ENCODE measurements at places on chromosomes 5 and 9. TPM values are rescaled to one million over a fixed set of nuclear protein-coding genes. Genes with fewer than 3 reads are reported as not detected.
A peak's percentile ranks its signal among the peaks of the same experiment; 100 is the strongest.

- peak; percentile 63 for DNase-seq
Observed at GRCh38 chr9:28808042-28808441, 1234.8 kb upstream of the C9orf72 start.

DNA sequence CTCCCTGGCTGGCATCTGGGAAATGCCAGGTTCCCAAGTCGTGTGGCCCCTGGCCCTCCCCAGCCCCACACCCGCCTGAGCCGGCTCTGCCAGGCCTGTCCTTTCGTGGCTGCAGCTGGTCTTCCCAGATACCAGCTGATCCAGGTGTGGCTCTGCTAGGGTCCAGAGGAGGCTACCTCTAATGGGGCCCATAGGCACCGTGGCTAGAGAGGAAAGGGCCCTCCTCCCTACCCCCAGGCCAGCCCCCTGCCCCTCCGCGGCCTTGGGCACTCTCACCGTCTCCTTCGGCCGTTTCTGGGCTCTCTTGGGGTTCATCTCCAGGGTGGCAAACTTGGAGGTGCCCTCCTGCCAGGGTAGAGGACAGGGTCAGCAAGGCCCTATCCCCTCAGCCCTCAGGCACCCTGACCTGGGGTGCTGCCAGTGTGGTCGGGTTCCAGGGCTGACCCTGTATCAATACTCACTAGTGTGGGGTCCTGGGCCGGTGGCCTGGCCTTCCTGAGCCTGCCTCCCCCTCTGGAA lies 17.0 kb downstream of the RALGDS start:
- no peak for DNase-seq

Gene SET
- 1,647 TPM for total RNA-seq

DNA sequence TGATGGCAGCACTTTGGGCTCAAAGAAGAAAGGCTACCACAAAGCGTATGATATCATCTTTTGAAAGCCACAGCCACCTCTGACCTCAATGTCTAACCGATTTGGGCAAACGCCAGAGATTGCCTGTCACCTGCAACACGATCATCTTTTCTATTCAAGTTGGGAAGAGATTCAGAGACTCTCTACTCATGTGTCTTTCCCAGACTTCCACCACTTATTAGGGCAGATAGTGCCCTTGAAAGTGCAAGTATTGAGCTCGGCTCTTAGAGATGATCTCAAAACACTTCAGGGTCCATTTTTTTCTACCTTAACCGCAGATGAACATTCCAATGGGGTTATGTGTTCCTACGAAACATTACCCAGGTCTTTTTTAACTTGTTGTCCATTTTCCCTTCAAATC lies 213.7 kb downstream of the DRD1 start:
- DNase-seq = peak; percentile 46

DNA sequence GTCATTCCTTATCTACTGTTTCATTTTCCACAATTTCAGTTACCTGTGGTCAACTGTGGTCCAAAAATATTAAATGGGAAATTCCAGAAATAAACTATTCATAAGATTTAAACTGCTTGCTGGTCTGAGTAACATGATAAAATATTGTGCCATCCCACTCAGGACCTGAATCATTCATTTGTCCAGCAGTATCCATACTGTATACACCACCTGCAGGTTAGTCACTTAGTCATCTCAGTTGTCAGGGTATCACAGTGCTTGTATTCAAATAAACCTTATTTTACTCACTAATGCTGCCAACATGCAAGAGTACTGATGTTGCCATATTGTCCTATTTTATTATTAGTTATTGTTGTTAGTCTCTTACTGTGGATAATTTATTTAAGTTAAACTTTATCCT lies 139.7 kb downstream of the FBXO4 start:
- peak; percentile 3 for DNase-seq

DNA sequence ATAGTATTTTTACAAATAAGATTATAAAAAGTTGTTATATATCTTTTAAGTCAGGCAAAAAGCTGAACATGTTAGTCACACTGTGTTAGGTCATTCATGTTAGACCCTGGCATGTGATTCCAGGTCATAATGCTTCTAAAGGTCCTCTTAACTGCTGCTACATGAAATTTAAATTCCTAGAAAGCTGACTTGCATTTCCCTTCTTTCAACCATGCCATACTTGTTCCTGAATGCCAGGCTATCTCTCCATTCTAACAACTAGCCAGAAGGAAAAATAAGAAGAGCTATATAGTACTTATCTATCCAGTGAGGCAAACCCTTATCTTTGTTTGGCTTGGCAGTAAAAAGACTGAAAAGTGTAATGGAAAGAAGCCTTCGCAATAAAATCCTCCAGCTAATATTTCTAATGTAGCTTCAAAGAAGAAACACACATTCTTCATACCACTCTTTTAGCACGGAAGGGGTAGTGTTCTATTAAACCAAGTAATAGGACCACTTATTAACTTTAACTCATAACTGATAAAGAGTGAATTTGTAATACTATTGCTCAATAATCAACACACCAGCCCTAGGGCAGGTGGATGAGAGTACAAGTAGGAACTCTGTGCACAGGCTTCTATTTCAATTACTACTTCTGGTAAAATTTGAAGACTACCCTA lies 310.2 kb downstream of the PDE4D start:
- DNase-seq = no peak

GRCh38 chr5:66255714-66256113 lies 111.6 kb downstream of the SREK1 start:
- DNase-seq = no peak

Gene PLEKHG4B
- 0.29 TPM for total RNA-seq

- DNase-seq = no peak
Observed at GRCh38 chr9:91963711-91964240, 13.7 kb upstream of the ROR2 start.

DNA sequence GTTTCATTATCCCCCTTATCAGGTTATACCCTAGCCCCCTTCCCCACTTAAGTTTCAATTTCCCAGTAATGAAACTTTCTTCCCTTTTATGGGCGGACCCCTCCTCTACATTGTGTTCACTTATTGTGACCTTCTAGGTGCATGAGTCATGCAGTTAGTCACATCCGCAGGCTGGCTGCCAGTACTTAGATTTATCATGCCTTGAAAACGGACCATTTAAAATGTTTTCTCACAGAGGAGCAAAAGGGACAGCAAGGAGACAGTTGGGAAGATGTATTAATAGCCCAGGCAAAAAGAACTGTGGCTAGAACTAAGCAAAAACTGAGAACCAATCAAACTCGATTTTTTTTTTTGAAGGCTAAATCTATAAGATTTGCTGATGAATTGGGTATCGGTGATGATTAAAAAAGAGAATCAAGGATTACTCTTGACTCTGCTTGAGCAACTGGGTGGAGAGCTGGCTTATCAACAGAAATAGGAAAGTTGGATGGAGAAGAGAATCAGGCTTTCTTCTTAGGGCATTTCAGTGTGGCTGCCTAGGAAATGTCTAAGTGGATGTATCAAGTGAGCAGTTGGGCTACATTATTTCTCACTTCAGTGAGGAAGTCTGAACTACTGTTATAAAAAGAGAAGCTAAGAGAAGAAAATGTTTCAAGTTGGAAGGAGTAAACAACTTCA lies 615.0 kb downstream of the HINT1 start:
- peak; percentile 96 for DNase-seq

- DNase-seq = no peak
Observed at GRCh38 chr5:94461131-94461530, 157.3 kb downstream of the KIAA0825 start.

Gene SLC46A2
- not detected for total RNA-seq

Gene TLR4
- total RNA-seq = 11.6 TPM

Gene EFNA5
- total RNA-seq = 3.0 TPM

Gene ATP6V0E1
- total RNA-seq = 419 TPM

Gene PDLIM7
- total RNA-seq = 215 TPM

- no peak for DNase-seq
Observed at GRCh38 chr9:84899326-84899725, 229.8 kb downstream of the NTRK2 start.

Gene TRPM3
- 0.09 TPM for total RNA-seq

Gene ARHGEF37
- total RNA-seq = 0.69 TPM

- DNase-seq = no peak
Observed at GRCh38 chr5:154540600-154540999, 62.6 kb upstream of the HAND1 start.

Gene ELOVL7
- total RNA-seq = 8.2 TPM

Gene ADGRD2
- not detected for total RNA-seq

Gene OTP
- not detected for total RNA-seq

Gene IL4
- not detected for total RNA-seq

GRCh38 chr5:82330530-82331270 lies 52.5 kb upstream of the RPS23 start:
- no peak for DNase-seq

Measured in A172 (cell line).